ENCODE measurements at places on chromosomes 5 and 9.

- DNase-seq = no peak
Measured at GRCh38 chr5:42767491-42768105, 11.0 kb downstream of the CCDC152 start.

DNA sequence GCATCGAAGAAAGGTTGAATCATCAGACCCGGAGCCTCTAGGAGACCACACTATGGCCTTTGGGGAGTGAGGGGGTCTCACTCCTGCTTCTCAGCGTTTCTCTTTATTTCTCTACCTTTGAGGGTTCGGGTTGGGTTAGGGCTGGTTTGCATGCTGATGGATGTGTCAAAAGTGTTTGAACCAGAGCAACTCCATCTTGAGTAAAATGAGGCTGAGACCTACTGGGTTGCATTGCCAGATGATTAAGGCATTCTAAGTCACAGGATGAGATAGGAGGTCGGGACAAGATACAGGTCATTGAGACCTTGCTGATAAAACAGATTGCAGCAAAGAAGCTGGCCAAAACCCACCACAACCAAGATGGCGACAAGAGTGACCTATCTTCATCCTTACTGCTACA lies 44.9 kb upstream of the TCF7 start:
- DNase-seq = no peak

- DNase-seq = no peak
Measured at GRCh38 chr5:66597183-66597757, 1.1 kb downstream of the MAST4 start.

DNA sequence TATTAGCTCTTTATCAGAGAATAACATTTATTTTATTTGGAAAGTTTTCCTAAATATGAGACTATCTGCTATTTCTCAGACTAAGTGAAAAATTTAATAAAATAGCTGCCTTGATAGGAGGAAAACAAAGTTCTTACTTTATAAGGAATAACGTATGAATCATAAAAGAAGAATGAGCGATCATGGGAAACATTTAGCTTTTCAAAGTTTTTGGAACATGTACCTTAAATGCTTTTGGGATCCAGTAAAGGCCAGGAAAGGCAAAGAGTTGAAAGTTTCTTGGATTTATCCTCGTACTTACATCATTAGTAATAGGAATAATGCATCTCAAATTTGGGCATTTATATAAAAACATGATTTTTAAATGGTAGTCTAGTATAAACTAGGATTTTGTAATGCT lies 19.4 kb downstream of the OGN start:
- no peak for DNase-seq

DNA sequence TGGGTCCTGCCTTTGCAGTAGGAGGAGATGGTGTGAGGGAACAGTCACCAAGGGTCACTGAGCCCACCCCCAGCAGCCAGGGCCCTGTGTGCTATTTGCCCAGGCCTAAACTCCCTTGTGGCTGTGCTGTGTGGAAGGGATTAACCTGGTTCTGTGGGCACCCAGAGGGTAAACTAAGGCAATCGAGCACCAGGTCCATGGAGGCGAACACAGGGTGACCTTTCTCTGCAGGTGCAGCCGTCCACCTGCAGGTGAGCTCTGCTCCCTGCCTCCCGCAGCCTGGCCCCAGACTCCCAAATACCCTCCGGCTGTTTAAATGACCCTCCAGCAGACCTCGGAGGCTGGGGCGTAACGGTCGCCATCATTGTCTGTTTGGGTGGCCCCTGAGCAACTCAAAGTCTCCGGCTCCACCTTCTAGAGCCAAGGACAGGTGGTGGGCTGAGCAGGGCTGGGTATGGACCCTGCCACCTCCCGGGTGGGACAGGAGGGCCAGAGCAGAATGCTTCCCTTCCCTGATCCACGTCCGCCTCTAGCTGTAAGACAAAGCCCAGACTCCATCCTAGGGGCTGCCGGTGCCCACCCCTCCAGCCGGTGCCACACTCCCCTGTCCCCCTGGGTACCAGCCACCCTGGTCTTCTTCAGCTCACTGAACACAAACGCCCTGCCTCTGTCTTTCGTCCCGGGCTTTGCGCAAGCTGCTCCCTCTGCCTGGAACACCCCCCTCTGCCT lies 34.1 kb upstream of the FIBCD1 start:
- DNase-seq = no peak

- DNase-seq = no peak
Measured at GRCh38 chr5:8500426-8500825, 631.5 kb downstream of the MTRR start.

- no peak for DNase-seq
Measured at GRCh38 chr9:22097707-22098106, 88.6 kb upstream of the CDKN2B start.

DNA sequence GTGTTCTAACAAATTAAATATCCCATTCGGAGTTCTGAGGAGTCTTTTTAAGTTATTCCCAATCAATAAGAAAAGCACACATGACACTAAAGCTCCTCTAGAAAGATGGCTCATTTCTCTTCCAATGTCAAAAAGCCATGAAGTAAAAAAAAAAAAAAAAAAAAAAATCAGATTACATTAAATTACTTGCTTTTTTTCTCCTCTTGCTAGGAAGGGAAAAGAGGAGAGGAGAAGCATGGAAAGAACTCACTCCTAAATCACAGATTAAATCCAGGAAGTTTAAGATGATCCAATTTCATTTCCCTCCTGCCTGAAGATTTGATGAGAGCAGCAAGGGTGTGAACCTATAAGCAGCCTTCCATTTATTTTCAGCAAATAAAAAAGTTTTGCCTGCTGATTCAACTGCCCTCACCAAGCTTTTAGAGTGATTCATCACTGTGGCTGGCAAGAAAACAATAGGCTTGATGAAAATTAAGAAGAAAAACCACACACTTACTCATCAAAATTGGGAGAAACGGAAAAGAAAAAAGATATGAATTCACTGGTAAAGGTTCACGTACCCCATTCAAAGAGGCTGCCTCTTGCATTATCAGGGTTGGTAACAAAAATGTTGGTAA lies 19.7 kb downstream of the MYO10 start:
- no peak for DNase-seq

- no peak for DNase-seq
Measured at GRCh38 chr5:10393491-10393890, 40.0 kb downstream of the MARCHF6 start.

Data from activated T-cell treated with anti-CD3 and anti-CD28 coated beads, Interleukin-2, amount 50 U/mL, for 48 hours (primary cell).